ENCODE measurements at places on chromosomes 2 and 18.

- ATAC-seq, result no peak
Measured at GRCh38 chr2:136344339-136344738, 226.4 kb upstream of the CXCR4 start.

DNA sequence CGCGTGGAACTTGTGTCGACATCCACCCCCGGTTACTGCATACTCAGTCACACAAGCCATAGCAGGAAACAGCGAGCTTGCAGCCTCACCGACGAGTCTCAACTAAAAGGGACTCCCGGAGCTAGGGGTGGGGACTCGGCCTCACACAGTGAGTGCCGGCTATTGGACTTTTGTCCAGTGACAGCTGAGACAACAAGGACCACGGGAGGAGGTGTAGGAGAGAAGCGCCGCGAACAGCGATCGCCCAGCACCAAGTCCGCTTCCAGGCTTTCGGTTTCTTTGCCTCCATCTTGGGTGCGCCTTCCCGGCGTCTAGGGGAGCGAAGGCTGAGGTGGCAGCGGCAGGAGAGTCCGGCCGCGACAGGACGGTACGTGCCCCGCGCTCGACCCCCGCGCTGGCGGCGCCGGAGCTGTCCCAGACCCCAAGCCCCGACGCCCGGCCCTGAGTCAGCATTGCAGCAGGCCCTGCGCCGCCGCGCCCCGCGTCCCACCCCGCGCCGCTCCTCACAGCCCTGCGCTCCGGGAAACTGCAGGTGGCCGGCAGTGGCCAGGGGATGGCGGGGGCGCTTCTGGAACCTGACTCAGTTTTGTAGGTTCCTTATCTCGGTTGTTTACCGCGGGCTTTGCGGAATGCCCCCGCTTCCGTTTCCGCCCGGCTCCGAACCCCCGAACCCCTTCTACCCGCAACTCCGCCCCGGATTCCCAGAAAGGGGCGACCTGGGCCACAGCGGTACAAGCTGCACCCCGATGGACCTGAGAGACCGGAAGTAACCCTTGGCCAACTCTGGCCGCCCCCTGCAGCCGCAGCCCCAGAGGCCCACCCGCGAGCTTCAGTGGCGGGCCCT, at the start of gene CFLAR:
Gene CFLAR (plus strand): TSS at position 50 of the 844 bp plus-strand sequence. CDS start 13,702 bp downstream, outside the sequence.
- peak; percentile 31 for ATAC-seq

- no peak for ATAC-seq
Measured at GRCh38 chr18:25457126-25457525, 105.2 kb upstream of the ZNF521 start.

DNA sequence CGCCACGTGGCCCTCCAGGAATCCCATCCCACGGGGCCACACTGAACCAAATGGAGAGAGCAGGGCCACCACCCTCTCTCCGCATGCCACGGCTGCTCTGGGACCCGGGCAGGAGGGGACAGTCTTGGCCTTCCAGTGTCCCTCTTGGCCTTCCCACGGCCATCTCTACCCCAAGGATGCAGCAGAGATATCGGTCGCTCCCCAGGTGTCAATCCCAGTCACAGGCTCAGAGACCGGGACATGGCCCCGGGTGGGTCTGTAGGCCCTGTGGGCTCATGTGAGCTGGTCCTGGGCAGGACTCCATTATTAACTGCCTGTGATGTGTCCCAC, 15.3 kb downstream of the CAPN10 start:
- ATAC-seq, result no peak

GRCh38 chr2:170092436-170093060, 85.4 kb upstream of the MYO3B start:
- no peak for ATAC-seq

DNA sequence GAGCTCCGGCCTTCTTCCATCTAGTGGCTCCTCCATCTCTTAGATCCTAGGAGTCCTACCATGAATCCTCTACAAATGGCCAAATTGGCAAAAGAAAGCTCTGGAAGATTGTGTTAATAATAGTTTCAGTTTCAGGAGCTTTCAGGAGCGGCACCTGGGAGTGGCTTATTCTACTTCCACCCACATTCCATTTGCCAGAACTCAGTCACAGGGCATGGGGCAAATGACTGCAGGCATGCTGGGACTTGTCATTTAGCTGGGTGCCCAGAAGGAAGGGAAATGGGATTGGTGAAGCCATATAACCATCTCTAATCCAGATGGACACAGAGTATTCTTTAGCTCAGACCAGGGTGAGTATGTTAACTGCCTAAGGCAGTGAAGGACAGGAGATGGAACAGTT, 3.6 kb upstream of the LRATD1 start:
- ATAC-seq, result no peak

DNA sequence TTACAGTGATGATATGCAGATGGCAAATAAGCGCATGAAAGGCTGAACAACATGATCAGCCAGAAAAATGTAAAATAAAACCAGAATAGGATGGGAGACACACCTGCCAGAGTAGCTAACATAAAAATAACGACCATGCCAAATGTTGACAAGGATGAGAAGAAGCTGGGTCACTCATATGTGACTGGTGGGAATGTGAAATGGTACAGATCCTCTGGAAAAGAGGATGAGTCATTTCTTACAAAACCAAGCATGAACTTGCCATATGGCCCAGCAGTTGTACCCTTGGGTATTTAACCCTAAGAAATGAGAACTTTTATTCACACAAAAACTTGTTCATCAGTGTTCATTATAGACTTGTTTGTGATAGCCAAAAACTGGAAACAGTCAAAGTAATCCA, 143.8 kb downstream of the SH3BP4 start:
- no peak for ATAC-seq

DNA sequence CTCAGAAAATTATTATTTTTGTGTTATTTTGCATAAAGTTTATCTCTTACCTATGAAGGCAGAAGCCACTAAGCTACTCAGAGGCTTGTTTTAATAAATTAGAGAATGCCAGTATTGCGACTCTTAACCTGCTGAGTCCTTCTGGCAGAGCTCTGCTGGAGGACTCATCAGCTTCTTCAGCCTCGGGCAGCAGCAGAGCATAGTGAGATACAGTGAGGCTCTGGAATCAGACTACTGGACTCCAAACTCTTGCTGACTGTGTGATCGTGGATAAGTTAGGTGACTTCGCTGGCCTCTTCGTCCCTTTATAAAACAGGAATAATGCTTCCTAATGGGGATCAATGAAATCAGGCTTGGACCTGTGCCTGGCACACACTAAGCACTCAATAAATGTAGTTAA, 1.7 kb downstream of the PTRHD1 start:
- ATAC-seq, result no peak

DNA sequence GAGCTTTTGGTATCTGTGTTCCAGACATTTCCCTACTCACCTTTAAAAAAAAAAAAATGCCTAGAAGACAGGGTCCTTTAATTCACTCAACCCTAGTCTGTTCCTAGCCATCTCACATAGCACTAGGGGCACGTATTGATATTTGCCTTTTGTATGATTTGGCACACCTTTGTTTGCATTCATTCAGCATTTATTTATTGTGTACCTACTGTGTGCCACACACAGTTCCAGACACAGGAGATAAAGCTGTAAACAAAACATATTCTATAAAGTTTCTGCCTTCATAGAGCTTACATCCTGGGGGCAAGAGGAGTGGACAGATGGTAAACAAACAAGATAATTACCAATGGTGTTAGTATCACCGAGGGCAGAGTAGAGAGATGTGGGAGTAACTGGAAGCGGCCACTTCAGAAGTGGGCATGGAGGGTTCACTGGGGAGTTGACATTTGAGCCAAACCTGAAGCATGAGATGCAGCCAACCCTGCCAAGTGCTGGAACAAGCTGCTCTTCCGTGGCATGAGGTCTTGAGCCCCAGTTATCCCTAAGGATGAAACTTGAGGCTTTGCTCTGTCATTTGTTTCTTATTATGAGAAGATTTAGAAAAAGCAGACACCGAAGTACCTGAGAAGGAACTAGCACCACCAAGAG, 18.2 kb downstream of the MAPRE2 start:
- ATAC-seq, result no peak

DNA sequence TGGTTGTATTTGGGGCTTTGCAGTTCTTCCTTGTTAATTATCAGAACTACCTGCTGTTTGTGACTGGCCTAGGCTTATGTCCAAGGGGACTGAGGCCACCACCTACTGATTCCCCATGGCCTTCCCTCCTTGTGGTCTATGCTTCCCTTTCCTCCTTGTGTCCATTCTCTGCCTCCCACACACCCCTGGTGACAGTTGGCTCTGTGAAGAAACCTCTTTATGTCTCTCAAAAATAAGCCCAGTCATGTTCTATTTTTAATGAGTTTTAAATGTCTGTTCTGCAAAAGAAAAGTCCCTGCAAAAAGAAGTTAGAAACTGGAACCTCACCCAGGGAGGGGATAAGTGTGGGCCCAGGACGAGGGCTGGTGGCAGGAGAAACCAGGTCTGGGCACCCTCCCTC, 105.0 kb downstream of the SMC6 start:
- ATAC-seq, result no peak

GRCh38 chr18:49608366-49609255, 46.8 kb downstream of the LIPG start:
- ATAC-seq, result no peak

- no peak for ATAC-seq
Measured at GRCh38 chr2:29689666-29690065, 231.7 kb downstream of the ALK start.

- ATAC-seq, result no peak
Measured at GRCh38 chr2:150802635-150803034, 315.2 kb upstream of the RND3 start.

- ATAC-seq, result no peak
Measured at GRCh38 chr2:57943315-57943714, 103.3 kb upstream of the VRK2 start.

GRCh38 chr2:212737392-212738172, 199.0 kb upstream of the ERBB4 start:
- ATAC-seq, result no peak

DNA sequence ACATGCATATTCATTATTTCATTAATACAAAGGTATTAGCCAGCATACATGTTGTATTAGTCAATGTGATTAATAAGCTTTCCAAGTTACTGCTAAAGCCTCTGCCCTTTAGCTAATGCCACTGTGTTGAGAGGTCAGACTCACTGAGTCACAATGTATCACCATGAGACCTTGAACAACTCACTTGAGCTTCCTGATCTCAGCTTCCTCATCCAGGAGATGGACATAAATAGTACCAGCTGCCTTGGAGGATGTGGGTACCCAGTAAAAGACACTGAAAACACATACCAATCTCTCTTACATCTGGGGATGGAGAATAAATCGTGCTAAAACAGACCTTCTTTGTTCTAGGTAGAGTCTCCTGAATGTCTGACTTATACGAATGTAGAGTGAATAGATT, 224.6 kb downstream of the EPHA4 start:
- ATAC-seq, result no peak

DNA sequence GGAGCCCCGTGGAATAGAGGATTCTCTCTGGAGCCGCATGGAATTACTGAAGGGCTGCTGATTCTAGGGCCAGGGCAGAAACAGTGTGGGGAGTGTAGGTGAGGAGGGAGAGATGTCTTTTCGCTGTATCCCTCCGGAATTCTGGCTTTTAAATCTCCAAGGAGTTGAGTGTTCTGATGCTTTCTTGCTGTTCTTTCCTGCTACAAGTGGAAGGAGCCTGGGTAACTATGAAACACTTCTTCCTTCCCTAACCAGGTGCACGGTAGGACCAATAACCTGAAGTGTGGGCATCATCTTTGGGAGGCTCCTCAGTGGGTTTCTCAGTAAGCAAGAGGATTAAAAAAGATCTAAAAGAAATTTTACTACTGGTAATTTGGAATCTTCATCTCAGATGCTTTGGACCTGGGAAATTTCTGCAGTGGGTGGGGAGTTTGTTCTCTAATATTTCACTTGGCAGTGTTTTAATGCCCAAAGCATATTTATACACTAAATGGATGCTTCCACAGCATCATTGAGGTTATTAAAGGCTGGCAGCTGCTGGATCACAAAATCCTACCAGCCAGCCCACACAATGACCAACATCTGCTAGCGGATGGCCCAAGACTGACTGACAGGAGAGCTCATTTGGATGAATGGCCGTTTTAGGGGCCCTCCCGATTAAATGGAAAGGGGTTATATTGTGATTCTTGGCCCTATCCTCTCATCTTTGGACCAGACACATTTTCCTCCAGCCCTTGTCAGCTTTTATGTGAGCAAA, 2.1 kb downstream of the EML6 start:
- ATAC-seq, result no peak

- ATAC-seq, result peak; percentile 81
Measured at GRCh38 chr2:24926602-24927252, 6.7 kb upstream of the ADCY3 start.

DNA sequence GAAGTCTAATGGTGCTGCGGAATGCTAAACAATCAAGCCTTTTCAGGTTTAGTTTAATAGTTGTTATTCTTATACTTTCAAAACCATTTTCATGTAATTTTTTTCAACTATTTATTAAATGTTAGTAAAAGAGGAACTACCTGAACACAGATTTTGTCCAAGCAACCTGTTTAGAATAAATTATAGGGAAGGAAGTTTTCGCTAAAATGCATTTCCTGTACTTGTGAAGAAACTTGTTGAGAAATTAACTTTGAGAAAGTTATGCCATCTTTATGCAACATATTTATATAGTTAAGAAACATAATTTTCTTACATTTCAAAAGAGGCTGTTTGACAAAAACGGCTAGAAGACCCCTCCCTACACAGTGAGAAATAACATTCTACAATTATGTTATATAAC, 16.6 kb downstream of the MAP4K4 start:
- no peak for ATAC-seq

DNA sequence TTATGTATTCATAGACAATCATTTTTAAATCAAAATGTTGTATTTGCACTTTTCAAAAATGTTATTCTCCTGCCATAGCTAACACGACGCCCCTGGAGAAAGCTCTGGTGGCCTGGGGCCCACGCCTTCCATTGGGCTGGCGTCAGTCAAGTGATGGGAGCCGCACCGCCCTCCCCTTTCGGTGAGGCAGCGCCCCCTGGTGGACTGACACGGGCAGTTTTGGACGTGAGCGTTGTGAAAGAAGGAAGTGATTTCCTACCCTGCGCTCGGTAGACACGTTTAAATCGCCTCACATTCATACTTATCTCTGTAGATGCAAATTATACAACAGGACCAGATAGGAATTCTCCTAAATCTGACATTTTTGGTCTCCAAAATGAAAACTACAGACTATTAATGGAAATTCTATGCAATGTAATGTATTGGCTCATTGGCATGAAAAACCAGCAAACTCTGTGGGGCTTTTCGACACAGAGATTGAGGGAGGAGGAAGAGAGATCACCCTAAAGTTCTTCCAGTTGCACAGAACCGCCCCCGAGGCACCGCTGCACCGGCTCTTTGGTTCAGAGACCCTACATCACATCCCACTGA, 326.2 kb upstream of the SOX11 start:
- ATAC-seq, result no peak

DNA sequence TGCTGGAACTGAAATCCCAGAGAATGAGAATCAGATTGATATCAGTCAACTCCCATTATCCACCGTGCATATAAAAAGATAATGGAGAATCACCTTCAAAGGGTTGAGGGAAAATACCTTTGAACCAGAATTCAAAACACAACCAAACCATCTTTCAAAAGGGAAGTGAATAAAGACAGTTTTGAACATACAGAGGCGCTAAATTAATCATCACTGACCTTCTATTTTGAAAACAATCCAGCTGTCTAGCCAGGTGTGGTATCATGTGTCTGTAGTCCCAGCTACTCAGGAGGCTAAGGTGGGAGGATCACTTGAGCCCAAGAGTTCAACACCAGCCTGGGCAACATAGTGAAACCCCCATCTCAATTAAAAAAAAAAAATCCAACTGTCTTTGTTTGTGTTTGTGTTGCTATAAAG, 63.6 kb downstream of the TRABD2A start:
- ATAC-seq, result peak; percentile 90

Measured in activated CD4-positive, CD25-positive, alpha-beta regulatory T cell treated with anti-CD3 and anti-CD28 coated beads, Interleukin-2, amount 50 U/mL, for 24 hours (primary cell).